ENCODE measurements at places on chromosomes 7 and 10. TPM values are rescaled to one million over a fixed set of nuclear protein-coding genes. Genes with fewer than 3 reads are reported as not detected.

Gene CREB5
- total RNA-seq: 1.1 TPM

Gene WNT8B
- 1.1 TPM for total RNA-seq

DNA sequence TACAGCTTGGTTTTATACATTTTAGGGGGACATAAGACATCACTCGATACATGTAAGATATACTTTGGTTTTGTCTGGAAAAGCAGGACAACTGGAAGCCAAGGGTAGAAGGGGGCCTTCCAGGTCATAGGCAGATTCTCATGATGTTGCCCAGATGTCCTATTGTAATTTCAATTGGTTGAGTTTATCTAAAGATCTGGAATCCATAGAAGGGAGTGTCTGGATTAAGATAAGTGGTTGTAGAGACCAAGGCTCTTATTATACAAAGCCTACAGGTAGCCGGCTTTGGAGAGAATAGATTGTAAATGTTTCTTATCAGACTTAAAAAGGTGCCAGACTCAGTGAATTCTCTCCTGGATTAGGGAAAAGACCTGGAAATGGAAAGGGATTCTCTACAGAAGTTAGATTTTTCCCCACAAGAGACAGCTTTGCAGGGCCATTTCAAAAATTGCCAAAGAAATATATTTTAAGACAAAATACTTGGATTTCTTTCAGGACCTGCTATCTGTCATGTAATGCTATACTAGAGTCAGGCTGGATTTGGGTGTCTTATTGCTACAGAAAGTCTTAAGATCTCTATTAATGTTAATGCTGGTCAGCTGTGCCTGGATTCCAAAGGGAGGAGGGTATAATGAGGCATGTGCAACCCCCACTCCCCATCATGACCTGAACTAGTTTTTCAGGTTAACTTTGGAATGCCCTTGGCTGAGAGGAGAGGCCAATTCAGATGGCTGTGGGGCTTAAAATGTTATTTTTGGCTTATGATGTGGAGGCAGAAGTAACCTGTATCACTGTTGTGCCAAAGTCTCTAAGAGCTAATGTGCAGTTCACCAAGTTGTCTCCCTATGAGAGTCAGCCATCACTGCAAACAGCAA, 511.1 kb upstream of the C7orf33 start:
- no peak for DNase-seq
- H3K27me3 ChIP-seq: no peaks in the 10 kb centered on the region

Gene JAKMIP3
- total RNA-seq: 1.7 TPM

Gene ACSM6
- 0.14 TPM for total RNA-seq

- no peak overlapping the region for H3K27ac ChIP-seq
- H3K4me1 ChIP-seq: peaks cover 41% of the 10 kb centered on the region
- no peak for DNase-seq
- peaks cover 15% of the 10 kb centered on the region for H3K27me3 ChIP-seq
- H3K4me3 ChIP-seq: no peak overlapping the region
These were observed 137.2 kb downstream of the ARHGAP22 start for GRCh38 chr10:48467669-48468068.

- no peak overlapping the region for H3K27ac ChIP-seq
- no peak for DNase-seq
- peaks cover 6% of the 10 kb centered on the region for H3K27me3 ChIP-seq
- peaks cover 18% of the 10 kb centered on the region for H3K4me1 ChIP-seq
- no peak overlapping the region for H3K4me3 ChIP-seq
- peaks cover 7% of the 10 kb centered on the region for H3K36me3 ChIP-seq
These were observed 115.2 kb upstream of the RAB18 start for GRCh38 chr10:27388761-27389399.

DNA sequence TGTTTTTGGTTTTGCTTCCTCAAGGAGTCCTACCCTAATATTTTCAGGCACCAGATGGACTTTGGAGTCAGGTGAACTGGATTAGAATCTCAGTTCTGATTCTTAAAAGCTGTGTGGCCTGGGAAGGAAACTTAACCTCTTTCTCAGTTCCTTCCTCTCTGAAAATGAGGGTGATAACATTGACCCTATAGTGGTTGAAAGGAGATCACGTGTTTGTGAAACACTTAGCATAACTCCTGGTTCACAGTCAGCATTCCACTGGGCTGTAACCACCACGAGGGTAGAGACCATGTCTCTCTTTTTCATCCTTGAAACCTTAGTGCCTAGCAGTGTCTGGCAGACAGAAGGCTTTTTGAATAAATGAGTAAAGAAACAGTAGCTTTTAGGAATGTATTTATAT, 16.7 kb downstream of the LSMEM1 start:
- peaks cover 2% of the 10 kb centered on the region for H3K27me3 ChIP-seq
- H3K4me1 ChIP-seq: peaks cover 2% of the 10 kb centered on the region
- H3K27ac ChIP-seq: no peak overlapping the region
- no peak for DNase-seq
- no peaks in the 10 kb centered on the region for H3K36me3 ChIP-seq
- H3K4me3 ChIP-seq: no peak overlapping the region

GRCh38 chr7:100655908-100656674, at the start of gene ACTL6B:
ACTL6B (minus strand) TSS chr7:100656448; CDS start chr7:100656354, 94 bp downstream.
- H3K4me3 ChIP-seq: 0 out of 2 replicates have a peak within 1 kb of the TSS, but pooled peaks have one; percentile 27
- no peaks in the 10 kb centered on the region for H3K36me3 ChIP-seq
- H3K4me1 ChIP-seq: peaks cover 2% of the 10 kb centered on the region
- peaks cover 69% of the 10 kb centered on the region for H3K27me3 ChIP-seq
- peak; percentile 94 for DNase-seq
- H3K27ac ChIP-seq: no peak within 1 kb of the TSS

DNA sequence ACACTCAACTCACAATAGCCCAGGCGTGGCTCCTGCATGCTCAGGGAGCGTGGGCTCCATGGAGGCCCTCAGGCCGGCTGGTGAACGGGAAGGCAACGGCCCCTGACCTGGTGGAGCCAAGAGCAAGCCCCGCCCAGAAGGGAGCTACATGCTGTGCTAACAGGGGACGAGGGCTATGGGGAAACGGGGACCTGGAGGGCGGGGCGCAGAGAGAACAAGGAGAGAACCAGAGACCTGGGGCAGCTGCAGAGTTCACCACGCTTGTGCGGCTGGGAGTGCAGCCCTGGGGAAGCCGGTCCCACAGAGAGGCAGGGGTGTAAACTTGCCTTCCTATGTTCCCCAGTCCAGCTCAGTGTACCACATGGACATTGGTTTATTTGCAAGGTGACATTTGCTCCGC, 69.2 kb upstream of the PPP2R2D start:
- DNase-seq: peak; percentile 13
- peaks cover 2% of the 10 kb centered on the region for H3K36me3 ChIP-seq
- peaks cover 27% of the 10 kb centered on the region for H3K4me1 ChIP-seq
- no peak overlapping the region for H3K27ac ChIP-seq
- H3K27me3 ChIP-seq: no peaks in the 10 kb centered on the region

DNA sequence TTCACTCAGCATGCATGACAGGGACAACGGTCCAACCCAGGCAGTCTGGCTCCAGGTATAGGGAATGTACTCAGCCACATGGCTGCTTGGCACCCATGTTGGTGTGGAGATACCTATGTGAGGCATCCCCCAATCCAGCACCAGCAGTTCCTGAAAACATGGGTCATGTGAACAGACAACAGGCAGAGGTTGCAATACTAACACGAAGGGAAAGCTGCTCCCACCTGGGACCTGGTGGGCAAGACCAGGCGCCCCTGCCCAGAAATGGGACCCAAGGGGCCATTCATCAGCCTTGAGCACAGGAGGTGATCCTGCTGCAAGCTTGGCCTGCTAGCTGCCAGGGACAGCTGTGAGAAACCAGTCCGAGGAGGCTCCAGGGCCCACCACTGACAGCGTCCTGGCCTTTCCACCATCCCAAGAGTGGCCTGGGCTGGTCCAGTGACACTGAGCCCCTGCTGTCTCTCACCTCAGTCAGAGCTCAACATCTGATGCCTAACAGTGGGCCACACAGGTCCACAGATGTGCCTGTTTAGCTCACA, 142.3 kb downstream of the ARHGAP22 start:
- no peak overlapping the region for H3K4me3 ChIP-seq
- H3K36me3 ChIP-seq: peaks cover 3% of the 10 kb centered on the region
- peaks cover 13% of the 10 kb centered on the region for H3K27me3 ChIP-seq
- no peak overlapping the region for H3K27ac ChIP-seq

Gene ASB13
- total RNA-seq: 28.3 TPM

DNA sequence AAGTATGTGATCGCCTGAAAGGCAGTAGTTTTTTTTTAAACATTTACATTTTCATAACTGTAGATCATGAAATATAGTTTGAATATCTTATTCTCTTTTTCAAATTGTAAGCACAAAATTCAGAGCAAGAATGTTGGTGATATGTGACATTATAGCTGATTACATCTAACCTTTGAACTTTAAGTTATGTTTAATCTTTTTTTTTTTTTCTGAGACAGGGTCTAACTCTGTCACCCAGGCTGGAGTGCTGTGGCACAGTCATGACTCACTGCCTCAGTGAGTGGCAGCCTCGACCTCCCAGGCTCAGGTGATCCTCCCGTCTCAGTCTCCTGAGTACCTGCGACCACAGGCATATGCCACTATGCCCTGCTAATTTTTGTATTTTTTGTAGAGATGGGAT, 278.7 kb upstream of the NEBL start:
- DNase-seq: no peak
- H3K36me3 ChIP-seq: peaks cover 10% of the 10 kb centered on the region
- no peak overlapping the region for H3K4me3 ChIP-seq
- peaks cover 33% of the 10 kb centered on the region for H3K4me1 ChIP-seq
- peaks cover 49% of the 10 kb centered on the region for H3K27me3 ChIP-seq

Measured in WTC11 (cell line).